ENCODE measurements at places on chromosomes 6 and 20. TPM values are rescaled to one million over a fixed set of nuclear protein-coding genes. Genes with fewer than 3 reads are reported as not detected.

Gene C6orf132
- 41.2 TPM for total RNA-seq

Gene ARHGAP18
- total RNA-seq, result 17.2 TPM

Gene CTSZ
- 101 TPM for total RNA-seq

Gene F13A1
- 55.1 TPM for total RNA-seq

Gene CLVS2
- total RNA-seq, result 0.06 TPM

Gene TCF15
- 0.37 TPM for total RNA-seq

Gene SLC52A3
- 7.5 TPM for total RNA-seq

Measured in mucosa of gallbladder (tissue), 1 donor.